CD14-positive monocyte (primary cell): ENCODE measurements at places on chromosomes 6 and 20.

DNA sequence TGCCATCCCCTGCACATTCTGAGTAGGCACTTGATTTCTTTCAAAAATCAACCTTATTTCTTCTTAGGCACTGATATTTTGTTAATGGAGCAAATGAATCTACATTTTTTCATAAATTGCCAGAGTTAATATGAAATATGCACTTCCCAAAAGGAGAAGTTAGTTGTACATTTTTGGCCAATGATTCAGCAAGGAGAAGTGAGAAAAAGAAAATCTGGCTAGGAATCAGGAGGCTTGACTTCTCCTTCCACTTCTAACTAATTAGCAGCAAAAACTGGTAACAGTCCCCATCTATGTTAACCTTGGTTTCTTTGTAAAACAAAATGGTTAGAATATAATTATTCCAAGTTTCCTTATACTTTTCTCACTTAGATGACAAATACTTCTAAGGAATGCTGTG, 7.0 kb upstream of the DSE start:
- peak; percentile 76 for DNase-seq

DNA sequence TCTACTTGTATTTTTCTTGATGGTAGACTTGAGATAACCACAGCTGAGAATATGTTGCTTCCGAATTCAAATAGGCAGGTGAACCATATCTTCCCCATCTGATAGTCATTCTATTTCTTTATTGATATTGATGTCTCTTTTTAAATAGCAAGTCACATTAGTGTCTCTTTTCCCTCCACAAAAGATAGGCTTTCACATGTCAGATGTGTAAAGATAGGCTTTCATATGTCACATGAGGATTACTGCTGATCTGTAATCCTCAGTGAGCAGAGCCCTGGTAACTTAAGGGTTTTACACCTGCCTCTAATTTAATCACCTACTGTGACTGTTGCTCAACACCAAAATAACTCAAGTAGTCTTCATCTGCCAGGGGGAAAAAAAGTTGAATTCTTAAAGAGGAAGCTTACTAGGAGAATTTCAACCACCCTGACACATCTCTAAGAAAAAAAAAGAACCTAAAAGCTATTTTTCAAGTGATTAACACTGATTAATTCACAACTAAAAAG, 45.3 kb upstream of the TRDN start:
- no peak for DNase-seq

DNA sequence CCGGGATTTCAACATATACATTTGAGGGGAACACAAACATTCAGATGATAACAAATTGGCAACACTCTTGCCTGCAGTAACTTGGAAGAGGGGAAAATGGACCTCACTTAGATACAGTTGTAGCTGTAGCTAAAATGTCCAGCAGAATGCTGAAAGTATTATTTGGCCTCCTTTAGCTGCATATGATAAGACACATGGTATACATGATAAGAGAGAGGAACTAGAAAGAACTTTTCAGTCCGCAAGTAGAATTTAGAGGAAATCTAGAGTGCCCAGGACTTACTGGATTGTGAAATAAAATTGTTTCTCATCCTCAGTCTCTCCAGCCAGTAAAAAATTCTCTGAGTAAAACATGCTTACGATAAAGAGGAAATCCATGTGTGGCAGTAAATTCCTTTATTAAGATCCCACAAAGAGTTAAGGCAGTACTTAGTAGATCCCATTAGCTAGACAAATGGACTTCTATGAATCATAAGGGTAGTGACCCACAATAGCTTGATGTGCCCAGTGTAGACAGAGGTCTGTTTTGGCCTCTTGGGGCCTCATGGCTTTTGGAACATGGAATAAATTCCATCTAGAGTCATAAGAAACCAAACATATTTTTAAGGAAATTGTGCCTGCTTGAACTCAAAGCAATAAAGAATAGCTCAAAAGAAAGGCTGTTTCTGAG, 87.9 kb upstream of the RBM24 start:
- no peak for DNase-seq

GRCh38 chr6:127794405-127794804, 106.5 kb downstream of the THEMIS start:
- no peak for DNase-seq

DNA sequence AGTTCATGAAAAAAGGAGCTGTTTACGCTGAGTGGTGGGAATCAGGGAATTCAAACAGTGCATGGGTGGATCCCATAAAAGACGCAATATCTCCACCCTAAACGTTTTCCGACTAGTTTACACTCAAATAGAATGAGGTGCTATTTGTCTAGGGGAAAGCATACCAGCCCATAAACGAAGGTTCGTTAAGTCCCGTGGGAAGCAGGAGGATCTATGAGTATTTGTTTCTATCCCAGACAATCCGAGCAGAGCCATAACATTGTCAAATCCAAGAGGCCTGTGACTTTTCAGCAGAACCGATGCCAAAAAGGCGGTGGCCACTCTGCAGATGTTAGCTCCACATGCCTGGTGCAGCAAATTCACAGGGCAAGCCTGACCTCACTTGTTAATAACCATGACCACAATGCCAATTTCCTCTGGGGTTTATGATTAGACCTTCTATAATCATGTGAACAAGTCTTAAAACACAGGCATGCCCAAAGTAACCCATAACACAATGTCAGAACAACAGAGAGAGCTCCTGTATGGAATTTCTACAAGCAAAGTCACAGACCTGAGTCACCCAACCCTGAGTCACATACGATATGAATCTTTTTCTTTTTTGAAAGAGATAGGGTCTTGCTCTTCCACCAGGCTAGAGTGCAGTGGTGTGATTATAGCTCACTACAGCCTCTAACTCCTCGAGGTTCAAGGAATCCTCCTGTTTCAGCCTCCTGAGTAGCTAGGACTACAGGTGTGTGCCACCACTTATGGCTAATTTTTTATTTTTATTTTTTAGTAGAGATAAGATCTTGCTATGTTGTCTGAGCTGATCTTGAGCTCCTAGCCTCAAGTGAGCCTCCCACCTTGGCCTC, 123.3 kb downstream of the KIF13A start:
- DNase-seq = no peak

GRCh38 chr6:26215585-26216358, 128.5 kb downstream of the HFE start:
- DNase-seq = no peak

DNA sequence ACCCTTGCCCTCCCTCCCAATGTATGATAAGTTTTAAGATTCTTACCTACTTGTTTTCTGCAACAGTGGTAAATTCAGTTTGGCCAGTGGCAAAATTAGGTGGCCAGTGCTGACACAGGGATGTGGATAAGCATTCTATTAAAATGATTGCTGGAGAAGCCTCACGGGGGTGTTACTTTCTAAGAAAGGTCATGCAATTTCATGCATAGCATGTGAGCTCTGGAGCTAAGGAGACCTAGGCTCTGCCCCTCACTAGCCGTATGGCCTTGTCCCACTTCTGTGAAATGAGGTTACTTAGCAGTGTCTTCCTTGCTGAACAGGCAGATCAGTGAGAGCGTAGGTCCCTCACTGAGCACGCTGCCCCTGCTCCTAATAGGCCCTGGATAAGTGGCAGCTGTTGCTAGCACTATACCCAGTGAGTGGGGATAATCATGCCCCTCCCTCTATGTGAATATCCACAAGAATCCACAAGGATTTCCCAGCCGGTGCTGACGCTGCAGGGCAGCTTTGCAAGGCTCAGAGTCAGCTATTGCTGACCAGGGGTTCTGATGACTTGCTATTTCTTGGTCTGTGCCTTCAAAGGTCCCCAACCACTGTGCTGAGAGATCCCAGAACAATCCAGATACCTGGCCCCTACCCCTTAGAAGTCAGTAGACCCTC, 86.5 kb upstream of the MRPS10 start:
- no peak for DNase-seq

GRCh38 chr6:733431-734219, 40.7 kb upstream of the EXOC2 start:
- no peak for DNase-seq

GRCh38 chr6:98292810-98293209, 541.6 kb upstream of the POU3F2 start:
- DNase-seq = no peak

- DNase-seq = no peak
These were observed 538.4 kb upstream of the NRSN1 start for GRCh38 chr6:23587582-23587981.

GRCh38 chr20:48017509-48017908, 232.2 kb upstream of the SULF2 start:
- DNase-seq = no peak

DNA sequence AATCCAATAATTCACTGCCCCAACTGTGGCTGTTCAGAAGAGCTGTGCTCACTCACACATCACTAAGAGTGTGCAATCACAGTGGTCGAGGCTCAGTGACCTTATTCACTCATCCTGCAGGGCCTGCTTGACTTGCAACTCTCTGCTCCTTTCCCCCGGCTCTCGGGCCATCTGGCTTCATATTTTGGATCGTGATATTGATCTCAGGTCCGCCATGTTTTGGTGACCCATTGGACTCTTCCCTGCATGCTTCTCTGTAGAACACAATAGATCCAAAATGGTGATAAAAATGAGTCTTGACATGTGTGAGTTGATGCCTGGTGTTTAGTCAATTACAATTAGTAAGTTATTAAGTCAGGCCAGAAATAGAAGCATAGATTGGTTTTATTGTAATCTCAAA, 313.9 kb upstream of the SOX4 start:
- no peak for DNase-seq

DNA sequence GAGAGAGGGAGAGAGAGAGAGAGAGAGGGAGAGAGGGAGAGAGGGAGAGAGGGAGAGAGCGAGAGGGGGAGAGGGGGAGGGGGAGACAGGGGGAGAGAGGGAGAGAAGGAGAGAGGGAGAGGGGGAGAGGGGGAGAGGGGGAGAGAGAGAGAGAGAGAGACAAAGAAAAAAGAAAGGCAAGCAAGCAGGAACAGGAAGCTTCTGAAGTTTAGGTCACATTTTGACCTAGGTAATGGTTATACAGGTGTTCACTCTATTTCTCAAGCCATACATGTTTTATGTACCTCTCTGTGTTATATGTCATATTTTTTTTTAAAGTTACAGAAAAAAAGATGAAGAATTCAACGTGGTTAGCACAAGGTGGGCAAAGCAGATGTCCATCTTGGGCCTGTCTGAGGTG, 9.4 kb downstream of the NHSL1 start:
- no peak for DNase-seq

DNA sequence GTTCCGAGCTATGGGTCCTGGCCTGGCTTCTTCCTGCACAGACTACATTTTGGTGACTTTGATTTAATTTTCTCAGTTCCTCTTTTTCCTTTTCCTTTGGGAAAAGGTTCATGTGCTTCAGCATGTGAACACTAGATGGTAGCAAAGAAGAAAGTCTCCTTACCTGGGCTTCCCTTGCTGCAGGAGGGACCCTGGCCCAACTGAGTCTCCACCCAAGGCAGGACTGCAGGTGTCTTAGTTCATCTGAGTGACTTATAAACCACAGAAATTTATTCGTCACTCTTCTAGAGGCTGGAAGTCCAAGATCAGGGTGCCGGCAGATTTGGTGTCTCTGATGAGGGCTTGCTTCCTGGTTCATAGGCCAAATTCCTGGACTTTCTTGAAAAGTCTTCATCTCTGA, 163.2 kb downstream of the SYCP2 start:
- no peak for DNase-seq

DNA sequence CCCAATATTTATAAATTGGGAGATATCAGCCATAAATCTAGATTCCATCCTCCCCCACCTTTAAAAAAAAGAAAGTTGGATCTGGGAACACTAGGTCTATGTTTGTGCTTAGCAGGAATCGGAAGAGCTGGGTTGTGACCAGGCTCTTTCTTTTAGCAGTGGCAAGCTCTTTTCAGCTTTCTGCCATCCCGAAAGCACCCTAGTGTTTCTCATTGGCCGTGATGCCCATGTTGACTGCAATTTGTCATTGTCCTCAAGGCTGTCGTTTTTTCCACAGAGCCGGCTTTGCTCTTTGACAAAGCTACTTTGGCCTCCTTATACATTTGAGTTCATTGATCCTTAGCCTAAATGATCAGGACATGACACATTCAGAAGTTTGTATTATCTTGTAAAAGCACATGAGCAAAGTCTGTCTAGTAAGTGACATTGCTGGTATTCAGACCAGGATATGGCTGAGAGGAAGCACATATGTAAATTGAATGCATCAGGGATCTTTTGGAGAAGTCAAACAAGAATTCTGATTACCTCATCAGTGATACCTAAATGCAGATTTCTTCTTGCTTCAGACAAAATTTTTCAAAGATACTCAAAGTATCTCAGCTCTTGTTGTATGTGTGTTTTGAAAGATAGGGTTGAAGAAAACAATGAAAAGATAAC, 50.1 kb downstream of the CARMIL1 start:
- no peak for DNase-seq

GRCh38 chr6:119559586-119559985, 210.0 kb upstream of the MAN1A1 start:
- peak; percentile 22 for DNase-seq

GRCh38 chr20:20303742-20304141, 64.2 kb upstream of the INSM1 start:
- peak; percentile 54 for DNase-seq

- peak; percentile 7 for DNase-seq
These were observed 7.4 kb downstream of the SLC52A3 start for GRCh38 chr20:760751-761417.

- DNase-seq = no peak
These were observed 55.5 kb upstream of the THEMIS start for GRCh38 chr6:127956260-127956888.

GRCh38 chr6:18400831-18401446, 13.8 kb downstream of the RNF144B start:
- DNase-seq = peak; percentile 84

GRCh38 chr6:139625998-139626975, 251.8 kb upstream of the CITED2 start:
- peak; percentile 81 for DNase-seq

- no peak for DNase-seq
These were observed 468 bp upstream of the CMTR1 start for GRCh38 chr6:37432590-37432915.

DNA sequence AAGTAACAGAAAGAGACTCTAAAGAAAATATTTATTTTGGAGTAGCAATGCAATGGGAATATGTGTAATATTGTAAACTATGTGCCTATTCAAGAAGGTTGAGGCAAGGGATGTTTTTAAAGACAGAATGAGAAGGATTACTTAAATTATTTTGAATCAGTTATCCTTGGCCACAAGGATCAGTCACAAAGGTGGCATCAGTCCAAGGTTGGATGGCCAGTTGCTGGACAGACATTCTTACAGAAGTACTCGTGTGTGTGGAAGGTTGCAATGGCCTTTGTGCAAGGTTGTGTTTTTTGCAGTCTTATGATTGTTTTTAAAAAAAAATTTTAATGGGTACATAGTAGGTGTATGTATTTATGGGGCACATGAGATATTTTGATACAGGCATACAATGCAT, 2.0 kb downstream of the QRSL1 start:
- DNase-seq = no peak

DNA sequence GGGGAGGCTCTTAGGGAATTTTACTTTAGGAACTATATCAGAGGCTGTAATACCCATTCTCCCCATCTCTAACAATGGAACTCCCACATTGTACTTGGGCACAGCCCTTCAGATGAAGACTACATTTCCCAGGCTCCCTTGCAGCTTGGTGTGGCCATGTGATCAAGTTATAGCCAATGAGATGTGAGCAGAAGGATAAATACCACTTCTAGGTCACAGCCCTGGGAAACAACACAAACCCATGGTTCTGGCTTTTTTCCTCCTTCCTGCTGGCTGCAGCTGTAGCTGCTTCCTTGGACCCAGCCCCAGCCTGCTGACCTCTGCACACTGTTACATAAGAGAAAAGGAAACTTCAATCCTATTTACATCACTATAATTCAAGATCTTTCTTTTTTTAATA, 445.9 kb upstream of the JARID2 start:
- peak; percentile 86 for DNase-seq
